COLO829 (cell line): ENCODE measurements at places on chromosomes 4 and X.

GRCh38 chr4:26044524-26044923 lies 130.5 kb downstream of the SMIM20 start:
- no peak for DNase-seq

GRCh38 chr4:120557372-120557771 lies 365.2 kb downstream of the PRDM5 start:
- DNase-seq: no peak

GRCh38 chr4:4831825-4832224 lies 27.6 kb upstream of the MSX1 start:
- no peak for DNase-seq

- DNase-seq: no peak
These were observed 554.8 kb upstream of the TENM3 start for GRCh38 chr4:181688432-181688831.

GRCh38 chrX:138859421-138859820 lies 147.9 kb upstream of the FGF13 start:
- no peak for DNase-seq
